Stimulated activated CD4-positive, alpha-beta T cell treated with anti-CD3 and anti-CD28 coated beads, Interleukin-2, amount 100 ng/mL, for 24 hours (primary cell): ENCODE measurements at places on chromosomes 5 and 9.
A peak's percentile ranks its signal among the peaks of the same experiment; 100 is the strongest.

GRCh38 chr5:96031180-96031579 lies 69.5 kb upstream of the ELL2 start:
- no peak for DNase-seq

DNA sequence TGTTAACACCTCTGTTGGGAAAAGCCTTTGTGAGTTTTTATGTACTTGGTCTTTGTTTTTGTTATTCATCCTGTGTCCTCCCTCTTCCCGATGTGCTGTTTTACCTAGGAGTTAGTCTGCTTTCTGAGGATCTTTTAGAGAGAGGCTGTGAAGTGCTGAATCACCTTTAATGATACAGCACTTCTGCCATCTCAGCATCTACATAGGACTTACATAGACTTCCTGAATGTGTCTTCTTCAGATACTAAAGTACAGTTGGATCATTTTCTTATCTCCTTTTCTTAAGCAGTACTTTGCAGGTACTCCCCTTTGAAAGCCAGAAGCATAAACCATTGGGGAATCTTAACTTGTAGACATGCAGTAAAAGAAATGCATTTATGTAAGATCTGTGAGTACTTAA lies 31.5 kb downstream of the OTULIN start:
- no peak for DNase-seq

- no peak for DNase-seq
These were observed 21.0 kb upstream of the RASGEF1C start for GRCh38 chr5:180230017-180230416.

DNA sequence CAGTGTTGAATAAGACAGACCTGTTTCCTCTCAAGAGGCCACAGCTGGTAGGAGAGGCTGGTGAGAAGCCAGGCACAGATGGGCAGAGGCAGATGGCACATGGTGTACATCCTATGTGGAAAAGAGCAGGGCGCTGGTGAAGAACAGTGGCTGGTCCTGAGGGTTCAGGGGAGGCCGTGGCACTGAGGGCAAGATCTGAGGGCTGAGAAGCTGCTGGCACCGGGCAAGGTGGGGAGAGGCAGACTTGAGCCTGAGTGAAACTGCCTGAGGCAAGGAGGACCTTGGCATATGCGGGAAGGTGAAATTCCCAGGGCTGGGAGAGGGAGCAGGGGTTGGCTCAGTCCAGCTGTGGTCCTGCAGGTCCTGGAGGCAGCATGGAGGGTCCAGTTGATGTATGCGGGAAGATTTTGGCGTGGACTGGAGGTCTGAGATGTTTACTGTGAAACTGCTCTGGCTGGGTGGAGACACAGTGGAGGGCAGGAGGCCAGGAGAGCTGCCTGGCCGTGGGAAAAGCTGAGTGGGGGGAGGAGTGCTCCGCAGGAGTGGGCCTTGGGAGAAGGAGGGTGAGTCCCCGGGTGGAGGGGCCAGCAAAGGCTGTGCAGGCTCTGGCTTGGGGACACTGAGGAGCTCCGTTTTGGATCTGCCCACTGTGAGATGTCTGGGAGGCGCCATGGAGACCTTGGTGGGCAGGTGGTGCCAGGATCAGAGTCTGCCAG lies 2.6 kb downstream of the MAN1B1 start:
- DNase-seq = no peak

- no peak for DNase-seq
These were observed 51.2 kb downstream of the ZNF618 start for GRCh38 chr9:113927277-113927676.

GRCh38 chr5:109819878-109820277 lies 130.2 kb downstream of the MAN2A1 start:
- no peak for DNase-seq

GRCh38 chr5:33472805-33473409 lies 32.1 kb downstream of the TARS1 start:
- no peak for DNase-seq

DNA sequence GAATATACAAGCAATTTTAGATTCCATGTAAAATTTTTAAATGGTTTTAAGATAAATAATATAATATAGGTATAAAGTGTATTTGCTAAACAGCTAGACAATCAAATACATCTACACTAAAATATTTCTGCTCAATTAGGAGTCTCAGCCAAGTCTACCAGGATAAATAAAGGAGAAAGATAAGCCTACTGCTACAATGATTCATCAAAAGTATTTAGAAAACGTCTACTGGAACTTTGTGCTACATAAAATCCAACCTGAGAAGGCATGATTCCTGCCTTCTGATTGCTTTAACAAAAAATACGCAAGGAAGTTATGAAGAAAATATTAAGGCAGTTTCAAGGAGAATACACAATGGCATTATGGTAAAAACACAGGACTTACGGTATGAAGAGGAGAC lies 570.6 kb downstream of the EFNA5 start:
- DNase-seq = no peak

DNA sequence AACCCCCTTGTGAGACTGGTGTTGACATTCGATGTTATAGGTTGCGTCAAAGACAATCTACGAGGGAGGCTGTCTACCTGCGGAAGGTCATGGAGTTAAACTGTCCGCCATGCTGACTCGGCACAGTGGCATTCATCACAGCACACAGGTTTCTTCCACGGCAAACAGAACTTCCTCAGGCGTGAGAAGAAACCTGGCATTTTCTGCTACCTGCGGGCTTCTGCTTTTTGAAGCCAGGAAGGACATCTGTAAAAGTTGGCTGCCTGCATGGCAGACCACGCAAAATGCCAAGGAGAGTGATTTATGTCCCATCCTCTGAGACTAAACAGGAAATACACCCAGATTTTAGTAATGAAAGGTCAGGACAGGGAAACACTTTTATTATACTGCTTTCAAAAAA lies 809.8 kb upstream of the NUDT12 start:
- no peak for DNase-seq

DNA sequence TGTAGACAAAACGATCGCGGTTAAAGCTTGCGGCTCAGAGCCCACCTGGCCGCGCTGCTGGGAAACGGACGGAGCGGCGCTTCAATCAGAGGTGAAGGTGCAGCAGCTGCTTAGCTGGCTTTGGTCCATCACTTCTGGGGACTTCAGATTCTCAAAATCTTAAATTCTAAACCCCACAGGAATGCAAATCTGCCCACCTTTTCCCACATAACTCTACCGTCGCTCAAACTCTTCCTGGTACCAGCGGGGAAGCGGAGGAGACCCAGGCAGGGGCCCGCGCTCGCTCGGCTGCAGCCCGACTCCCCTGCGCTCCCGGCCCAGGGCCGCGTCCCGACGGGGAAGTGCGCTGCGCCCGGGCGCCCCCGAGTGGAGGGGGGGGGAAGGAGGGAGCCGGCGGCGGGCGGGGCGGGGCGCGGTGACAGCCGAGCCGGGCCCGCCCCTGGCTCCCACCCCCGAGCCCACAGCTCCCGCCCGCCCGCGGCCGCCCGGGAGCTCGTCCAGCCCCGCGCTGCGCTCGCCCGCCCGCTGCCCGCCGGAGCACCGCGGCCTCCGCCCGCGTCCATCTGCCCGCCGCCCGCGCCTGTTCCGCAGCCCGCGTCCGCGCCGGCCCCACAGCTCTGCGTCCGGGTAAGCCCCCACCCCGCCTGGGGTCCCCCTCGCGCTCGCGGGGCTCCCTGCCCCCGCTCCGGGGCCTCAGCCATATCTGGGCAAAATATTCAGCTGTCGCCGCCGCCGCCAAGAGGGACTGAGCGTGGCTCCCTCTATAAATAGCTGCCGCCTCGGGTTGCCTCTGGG lies at the start of gene TMOD1:
TSS of gene TMOD1 (plus strand) at position 490 of the 795 bp plus-strand sequence. CDS start 22,523 bp downstream, outside the sequence.
- peak; percentile 49 for DNase-seq

DNA sequence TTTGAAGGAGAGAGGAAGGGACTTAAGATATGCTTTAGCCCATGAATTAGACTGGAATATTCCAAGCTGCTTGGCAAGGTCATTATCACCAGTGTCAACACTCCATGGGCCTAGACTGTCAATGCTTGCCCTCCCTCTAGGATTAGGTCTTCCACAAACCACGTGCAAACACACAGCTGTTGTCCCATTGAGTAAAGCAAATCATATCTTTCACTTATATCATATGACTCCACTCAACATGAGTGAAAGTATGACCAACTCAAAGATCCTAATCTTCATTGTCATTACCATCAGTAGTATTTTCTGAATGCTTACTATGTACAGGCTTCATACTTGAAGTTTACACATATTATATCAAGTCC lies 57.0 kb upstream of the GRAMD2B start:
- DNase-seq = no peak

DNA sequence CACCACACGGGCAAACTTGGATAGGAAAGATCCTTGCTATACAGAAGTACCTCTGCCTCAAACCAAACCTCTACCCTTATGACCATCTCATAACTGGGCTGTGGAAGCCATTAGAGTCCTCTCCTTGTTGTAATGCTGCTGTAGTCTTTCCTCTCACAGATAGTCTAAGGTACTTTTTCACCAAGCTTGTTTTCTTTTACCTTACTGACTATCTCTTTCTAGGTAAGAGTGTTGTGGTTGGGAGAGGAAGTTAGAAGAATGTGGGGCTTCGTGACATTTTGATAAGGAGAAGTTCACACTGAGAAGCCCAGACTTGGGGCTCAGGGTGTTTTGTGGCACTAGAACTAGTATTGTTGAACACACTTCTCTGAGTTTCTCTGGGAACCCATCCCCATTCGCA lies 8.9 kb downstream of the CFAP95 start:
- no peak for DNase-seq

GRCh38 chr5:127686424-127686823 lies 16.8 kb upstream of the CCDC192 start:
- no peak for DNase-seq

DNA sequence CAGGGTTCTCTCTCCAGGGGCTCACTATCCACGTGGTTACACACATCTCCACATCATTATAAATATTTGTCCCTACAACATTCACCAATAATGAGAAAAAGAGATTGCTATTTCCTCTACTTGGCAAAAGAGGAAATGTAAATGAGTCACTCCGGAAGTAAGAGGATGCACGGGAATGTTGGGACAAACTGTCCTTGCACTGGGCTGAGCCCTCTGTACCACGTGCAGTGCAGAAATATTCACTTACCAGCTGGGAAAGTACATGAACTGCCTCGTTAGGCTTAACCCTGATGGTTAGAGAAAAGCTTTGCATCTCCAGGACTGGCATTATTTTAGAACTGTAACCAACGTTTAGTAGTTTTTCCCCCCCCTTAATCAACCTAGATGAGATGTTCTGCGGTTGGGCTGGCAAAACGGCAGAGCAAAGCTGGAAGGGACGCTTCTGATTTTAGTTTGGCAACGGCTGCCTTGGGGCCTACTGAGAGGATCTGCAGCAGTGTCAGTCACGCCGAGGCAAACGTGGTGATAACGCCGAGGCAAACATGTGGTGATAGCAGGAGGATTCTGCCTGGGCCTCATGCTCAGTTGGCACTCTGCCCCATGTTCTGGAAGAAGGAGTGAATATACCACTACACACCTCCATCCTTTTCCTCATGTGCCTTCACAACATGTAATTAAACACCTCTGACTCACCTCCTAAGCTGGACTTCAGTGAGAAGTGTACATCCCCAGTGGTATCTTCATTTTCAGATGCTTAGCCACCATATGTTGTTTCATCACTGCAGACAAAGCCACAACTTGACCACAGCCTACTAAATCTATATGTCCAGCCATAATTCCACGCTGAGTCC lies 661.4 kb upstream of the KLF4 start:
- DNase-seq = no peak

DNA sequence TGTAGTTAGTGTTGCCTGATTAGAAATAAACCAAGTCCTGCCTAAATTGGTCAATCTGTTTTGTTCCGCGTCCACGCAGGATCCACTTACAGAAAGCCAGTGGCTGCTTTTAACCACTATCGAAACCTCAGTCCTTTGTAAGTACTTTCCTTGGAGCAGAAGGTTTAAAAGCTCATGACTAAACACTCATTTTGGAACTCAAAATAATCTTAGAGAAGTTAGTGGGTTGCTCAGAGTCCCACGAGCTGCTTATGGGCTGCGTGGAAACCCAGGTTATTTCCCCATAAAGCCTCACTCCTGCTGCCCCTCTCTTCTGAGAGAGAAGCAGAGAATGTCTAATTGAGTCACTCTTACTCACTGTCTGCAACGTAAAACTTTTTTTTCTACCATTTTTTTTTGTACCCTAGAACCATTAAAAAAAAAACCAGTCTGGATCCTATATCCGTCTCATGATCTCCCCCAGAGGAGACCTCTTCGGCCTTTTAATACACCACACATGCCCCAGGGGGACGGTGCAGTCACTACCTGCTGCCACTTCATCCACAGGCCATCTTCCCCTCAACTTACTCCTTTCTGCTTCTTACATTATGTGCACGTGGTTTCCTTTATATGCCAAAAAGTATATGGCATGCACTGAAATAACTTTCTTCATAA lies 7.6 kb downstream of the BASP1 start:
- DNase-seq = no peak

DNA sequence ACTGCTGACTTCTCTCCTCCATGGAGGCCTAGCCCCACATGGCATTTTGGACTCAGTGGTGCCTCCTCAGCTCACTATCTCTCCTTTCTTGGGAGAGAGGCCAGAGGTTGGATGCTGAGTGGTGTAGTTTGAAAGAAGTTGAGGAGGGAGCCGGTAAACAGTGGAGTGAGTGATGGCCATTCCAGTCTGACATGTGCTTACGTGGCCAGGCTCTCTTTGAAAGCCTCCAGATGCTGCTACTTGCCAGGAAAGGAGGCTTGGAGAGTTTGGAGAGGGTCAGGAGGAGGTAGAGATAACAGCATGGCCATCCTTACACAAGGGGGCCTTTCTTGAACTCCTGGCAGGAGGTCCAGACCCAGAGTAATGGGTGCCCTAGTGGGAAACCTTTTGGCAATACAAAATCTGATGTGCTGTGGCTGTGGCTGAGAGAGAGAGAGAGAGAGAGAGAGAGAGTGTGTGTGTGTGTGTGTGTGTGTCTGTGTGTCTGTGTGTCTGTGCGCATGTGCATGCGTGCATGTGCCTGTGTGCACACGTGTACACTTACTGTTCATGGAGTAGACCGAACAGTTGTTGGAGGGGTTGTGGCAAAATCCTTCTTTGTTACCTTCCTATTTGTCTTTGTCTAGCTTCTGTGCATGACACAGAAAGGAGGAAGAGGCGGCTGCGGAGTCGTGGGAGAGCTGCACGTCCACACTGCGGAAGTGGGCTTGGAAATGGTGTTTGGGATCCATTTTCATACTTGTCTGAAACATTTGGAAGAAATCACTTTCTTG lies 37.8 kb downstream of the RALGPS1 start:
- no peak for DNase-seq

- DNase-seq = no peak
These were observed 15.0 kb upstream of the CEP120 start for GRCh38 chr5:123438244-123438643.

GRCh38 chr9:71363286-71363961 lies 242.0 kb upstream of the TRPM3 start:
- no peak for DNase-seq

DNA sequence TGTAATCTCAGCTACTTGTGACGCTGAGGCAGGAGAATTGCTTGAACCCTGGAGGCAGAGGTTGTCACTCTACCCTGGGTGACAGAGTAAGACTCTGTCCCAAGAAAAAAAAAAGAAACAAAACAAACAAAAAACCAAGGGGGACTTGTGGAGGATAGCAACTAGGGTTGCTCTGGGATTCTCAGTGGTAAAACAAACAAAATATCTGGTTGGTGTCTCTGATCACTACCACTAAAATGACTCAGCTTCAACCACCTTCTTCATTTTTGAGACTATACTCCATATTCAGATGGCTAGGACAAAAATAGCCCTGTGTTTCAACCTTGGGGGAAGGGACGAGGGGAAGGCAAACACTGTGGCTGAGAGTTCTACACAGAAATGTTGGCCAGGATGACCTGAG lies 110.3 kb downstream of the ARRDC3 start:
- DNase-seq = no peak
